Cerebellum (tissue), 4 donors: ENCODE measurements at places on chromosomes 3 and 15. TPM values are rescaled to one million over a fixed set of nuclear protein-coding genes. Genes with fewer than 3 reads are reported as not detected.

Gene PPP1R14D
- total RNA-seq, result not detected

Gene GRAMD1C
- total RNA-seq, result 11.6 TPM

Gene TM4SF1
- total RNA-seq, result 22.4 TPM

Gene VPS8
- 185 TPM for total RNA-seq

Gene NRG4
- total RNA-seq, result 2.2 TPM

Gene CCDC54
- 0.54 TPM for total RNA-seq

Gene EBLN2
- total RNA-seq, result 14.4 TPM

Gene ADCY5
- total RNA-seq, result 23.5 TPM

Gene ZBBX
- total RNA-seq, result 8.9 TPM

Gene RYR3
- total RNA-seq, result 62.5 TPM

Gene SH3GL3
- 23.7 TPM for total RNA-seq

Gene GOLGA8G
- 0.09 TPM for total RNA-seq

Gene ETFA
- 52.8 TPM for total RNA-seq
